ENCODE measurements at places on chromosomes 7 and 10.

GRCh38 chr7:137454767-137455166, 111.2 kb upstream of the PTN start:
- no peak for DNase-seq

GRCh38 chr7:108088729-108089128, 41.4 kb downstream of the LAMB4 start:
- no peak for DNase-seq

- no peak for DNase-seq
These were observed 82.1 kb downstream of the TRIM24 start for GRCh38 chr7:138542183-138542582.

- DNase-seq: no peak
These were observed 462.4 kb downstream of the DNAJB6 start for GRCh38 chr7:157799076-157799685.

DNA sequence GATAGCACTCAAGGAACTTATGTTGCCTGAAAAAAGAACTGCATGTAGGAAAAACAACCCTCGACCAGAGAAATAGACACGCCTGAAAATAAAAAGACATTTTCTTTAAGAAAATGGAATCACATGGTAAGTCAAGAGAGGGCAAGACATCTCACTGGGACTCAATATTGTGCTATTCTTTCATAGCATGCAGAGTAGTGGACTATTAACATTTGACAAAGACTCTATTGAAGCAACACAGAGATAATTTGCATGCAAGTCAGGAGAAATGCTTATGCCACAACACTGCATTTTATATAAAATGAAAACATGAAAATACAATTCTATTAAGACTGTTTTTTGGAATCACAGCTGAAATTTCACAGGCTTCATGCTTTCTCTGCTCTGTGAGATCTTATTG, 77.9 kb upstream of the RHOBTB1 start:
- no peak for DNase-seq

- no peak for DNase-seq
These were observed 253.7 kb downstream of the ANKRD7 start for GRCh38 chr7:118478236-118478635.

GRCh38 chr7:86947929-86948328, 111.5 kb downstream of the ELAPOR2 start:
- no peak for DNase-seq

GRCh38 chr7:105769901-105770628, 106.3 kb downstream of the ATXN7L1 start:
- no peak for DNase-seq

GRCh38 chr7:53119514-53119941, 84.1 kb downstream of the POM121L12 start:
- DNase-seq: no peak

- DNase-seq: no peak
These were observed 39.3 kb downstream of the CAMK1D start for GRCh38 chr10:12388671-12389070.

DNA sequence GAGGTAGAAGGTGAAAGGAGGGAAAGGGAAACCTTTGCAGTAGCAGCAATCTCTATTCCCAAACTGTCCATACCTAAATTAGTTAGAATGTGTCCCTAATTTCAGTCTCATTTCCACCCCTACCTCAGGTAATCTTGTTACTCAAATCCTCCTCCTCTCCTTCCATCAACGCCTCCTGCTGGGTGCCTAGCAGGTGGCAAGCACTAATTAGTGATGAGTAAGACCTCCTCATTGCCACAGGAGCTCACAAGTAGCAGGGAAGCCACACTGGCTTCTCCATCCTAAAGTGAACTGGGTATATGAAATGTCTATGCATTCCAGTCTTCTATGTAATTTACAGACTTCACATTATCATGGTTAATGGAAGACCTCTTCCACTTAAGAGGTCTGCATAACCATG, 25.7 kb upstream of the FAM133B start:
- DNase-seq: no peak

DNA sequence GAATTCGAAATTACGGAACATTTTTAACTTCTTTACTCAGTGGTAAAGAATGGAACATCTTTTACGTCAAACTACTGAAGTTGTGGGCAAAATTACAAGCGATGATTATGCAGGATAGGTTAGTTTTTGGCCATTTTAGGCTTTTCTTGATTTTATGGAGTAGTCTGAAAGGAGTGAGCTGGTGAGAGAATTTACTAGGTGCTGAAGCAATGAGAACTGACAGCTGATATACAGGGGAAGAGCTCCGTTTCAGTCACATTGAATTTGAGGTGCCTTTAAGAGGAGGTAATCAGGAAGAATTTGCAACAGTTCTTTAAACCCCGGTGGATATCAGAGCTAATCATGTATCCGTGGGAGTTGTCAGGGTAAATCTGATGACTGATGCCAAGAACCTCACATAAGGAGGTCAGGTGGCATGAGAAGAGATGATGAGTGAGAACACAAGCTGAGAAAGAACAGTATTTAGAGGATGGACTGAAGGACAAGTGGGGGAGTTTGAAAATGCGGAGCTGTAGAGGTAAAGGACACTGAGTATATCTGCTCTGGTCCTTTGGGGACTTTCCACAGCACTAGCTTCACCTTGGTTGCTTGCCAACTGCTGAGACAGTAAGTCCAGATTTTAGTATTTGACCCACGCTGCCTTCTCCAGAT, 104.3 kb downstream of the AHR start:
- no peak for DNase-seq

- DNase-seq: no peak
These were observed 11.9 kb upstream of the NDUFA5 start for GRCh38 chr7:123569352-123570010.
